ENCODE measurements at places on chromosomes 3 and 15.

- no peak for DNase-seq
Measured at GRCh38 chr3:187590861-187591576, 79.2 kb downstream of the SST start.

- no peak for DNase-seq
Measured at GRCh38 chr3:13950042-13950441, 70.2 kb upstream of the WNT7A start.

- DNase-seq: no peak
Measured at GRCh38 chr3:139778682-139779233, 101.0 kb upstream of the NMNAT3 start.

DNA sequence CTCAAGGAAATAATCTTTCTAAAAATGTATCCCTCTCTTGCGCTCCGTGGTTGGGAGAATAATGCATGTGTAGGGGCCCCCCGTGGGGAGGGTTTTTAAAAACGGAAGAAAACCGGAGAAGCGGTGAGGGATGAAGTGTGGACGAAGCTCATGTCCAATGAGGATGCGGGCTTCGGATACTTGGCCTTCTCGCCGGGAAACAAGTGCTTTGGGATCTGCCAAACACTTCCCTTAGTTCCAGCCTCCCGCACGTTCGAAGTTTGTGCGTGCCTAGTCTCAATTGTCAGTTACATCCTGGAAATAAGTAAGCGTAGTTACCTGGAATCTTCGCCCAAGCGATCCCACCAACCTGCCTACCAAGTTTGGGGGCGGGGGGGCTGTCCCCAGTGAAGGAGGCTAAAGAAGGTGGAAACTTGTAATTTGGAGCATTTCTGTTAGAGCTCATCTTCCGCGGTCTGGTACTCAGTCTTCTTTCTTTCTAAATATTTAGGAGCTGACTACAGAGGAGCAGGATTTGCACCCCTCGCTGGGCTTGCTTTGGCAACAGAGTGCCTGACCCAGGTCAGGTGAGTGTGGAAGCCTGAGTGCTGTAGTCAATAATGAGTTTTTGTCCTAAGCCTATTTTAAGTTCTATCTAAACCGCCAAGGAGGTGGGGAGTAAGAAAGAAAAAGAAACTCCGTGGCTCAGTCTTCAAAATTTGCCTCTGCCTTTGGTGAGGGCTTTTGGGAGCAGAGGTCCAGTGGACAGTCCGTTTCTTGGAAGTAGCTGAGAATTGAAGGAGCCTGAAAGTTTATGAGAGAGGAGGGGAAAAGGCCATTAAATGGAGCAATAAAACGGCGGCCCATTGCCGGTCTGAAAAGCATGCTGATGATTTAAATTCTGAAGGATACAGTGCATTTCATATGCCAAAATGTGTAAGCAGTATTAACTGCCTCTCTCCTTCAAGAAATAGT is 1.1 kb downstream of the ITPR1 start:
- no peak for DNase-seq

- DNase-seq: no peak
Measured at GRCh38 chr15:75723171-75723846, 10.7 kb upstream of the CSPG4 start.

- no peak for DNase-seq
Measured at GRCh38 chr15:57090496-57090859, 172.0 kb downstream of the TCF12 start.

DNA sequence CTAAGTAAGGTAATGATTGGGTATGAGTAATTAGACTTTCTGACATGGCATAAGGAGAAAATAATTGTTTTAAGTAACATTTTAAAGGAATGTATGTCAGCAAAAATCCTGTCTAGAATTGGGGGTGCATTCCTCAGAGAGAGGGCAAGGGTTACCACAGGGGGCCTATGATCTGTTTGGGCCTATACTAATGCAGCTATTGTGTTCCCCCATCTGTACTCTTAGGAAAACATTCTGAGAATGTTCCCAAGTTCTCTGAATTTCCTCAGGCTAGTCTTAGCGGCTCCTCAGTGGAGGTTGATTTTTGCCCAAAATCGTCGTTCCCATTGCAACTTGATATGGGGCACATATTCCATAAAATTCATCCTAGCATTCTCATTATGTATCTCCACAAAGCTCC is 1216.4 kb upstream of the GBE1 start:
- DNase-seq: no peak

DNA sequence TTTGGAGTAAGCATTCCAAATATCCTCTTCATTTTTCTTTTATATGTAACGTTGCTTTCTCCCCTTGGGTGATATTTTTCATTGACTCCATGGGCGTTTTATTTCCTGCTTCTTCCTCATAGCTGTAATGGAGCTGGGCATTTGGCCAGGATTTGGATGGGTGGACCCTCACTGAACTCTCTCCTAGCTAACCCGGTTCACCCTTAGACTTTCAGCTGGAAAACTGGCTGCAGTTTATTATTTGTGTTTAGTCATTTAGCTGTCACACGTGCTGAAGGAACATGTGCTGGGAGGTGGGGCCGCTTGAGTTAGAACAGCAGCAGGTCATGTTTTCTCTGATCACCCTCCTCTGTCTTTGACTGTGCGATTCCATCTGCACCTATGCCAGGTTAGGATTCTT is 407.6 kb downstream of the ZIC1 start:
- DNase-seq: no peak
